Stimulated activated CD4-positive, alpha-beta T cell treated with anti-CD3 and anti-CD28 coated beads, TNF-alpha, amount 100 ng/mL, for 1 hour (primary cell): ENCODE measurements at places on chromosomes 2 and 18.

GRCh38 chr18:7720395-7720794 is 153.3 kb downstream of the PTPRM start:
- DNase-seq: no peak

DNA sequence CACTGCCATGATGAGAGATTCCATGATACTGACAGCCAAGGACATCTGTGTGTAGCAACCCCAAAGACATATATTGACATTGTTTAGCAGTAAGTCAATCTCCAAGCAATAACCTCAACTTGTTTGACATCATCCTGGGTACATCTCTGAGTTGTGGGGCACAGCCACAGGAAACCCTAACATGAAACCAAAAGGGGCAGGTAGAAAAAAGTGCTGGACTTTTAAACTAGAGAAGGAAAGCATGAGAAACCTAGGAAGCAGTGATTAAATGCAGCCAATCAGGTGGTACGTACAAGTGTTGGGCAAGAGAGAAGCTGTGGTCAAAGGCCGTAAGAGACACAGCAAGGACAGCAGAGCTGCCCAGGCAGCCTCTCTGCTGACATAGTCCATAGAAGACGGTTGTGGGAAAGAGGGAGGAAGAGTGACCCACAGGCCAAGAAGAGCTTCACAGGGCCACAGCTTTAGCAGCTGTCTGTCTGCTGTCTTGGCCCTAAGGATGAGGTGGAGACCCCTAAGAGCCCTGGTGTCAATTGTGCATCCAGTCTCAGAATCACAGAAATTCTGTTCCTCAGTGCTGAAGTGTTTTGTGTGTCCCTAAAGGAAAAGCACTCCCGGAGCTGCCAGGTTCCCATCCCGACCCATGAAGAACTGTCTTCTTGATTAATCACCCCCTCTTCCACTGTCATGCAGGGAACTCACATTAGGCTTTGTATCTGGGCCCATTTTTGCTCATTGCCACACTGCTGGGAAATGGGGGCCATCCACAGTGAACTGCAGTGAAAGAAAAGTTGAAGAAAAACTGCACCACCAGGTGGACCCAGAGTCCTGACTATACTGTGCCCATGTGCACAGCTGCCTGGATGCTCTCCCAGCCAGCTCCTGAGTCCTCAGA is 25.4 kb upstream of the CHN1 start:
- DNase-seq: no peak

DNA sequence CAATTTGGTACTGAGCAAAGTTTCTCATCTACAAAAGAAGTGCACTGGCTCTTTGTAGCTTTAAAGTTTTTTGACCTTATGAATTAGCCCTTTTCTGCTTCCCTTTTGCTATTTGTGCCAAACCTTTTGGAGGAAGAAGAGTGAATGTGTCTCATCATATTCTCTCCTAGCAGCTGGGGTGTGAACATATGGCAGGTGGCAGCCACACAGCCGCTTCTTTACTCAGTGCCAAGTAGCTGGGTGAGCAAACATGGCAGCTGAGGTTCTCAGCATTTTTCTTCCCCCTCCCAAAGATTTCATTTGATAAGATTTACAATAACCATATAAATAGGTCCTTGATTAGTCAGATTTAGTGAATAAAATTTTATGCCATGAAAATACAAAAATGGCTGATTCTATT is 46.7 kb upstream of the STK17B start:
- DNase-seq: no peak

GRCh38 chr18:79916546-79917168 is 34.8 kb downstream of the SLC66A2 start:
- no peak for DNase-seq

DNA sequence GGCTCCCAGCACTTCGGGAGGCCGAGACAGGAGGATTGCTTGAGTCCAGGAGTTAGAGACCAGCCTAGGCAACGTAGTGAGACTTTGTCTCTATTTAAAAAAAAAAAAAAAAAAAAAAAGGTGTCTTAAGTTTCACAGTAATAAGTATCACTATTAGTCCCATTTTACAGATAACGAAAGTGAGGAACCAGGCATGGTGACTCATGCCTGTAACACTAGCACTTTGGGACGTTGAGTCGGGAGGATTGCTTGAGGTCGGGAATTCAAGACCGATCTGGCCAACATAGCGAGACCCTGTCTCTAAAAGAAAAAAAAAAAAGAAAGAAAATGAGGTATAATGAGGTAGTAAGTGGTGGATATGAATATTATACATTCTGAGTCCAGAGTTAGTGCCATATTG is 2.5 kb downstream of the KCNJ13 start:
- no peak for DNase-seq

GRCh38 chr18:33495278-33495677 is 54.8 kb upstream of the CCDC178 start:
- DNase-seq: no peak

- DNase-seq: no peak
These were observed 87.0 kb downstream of the SPP2 start for GRCh38 chr2:234137400-234138014.

GRCh38 chr2:44267796-44268648 is 7.3 kb upstream of the SLC3A1 start:
- no peak for DNase-seq

- no peak for DNase-seq
These were observed 171.2 kb downstream of the SP3 start for GRCh38 chr2:173793709-173794565.

DNA sequence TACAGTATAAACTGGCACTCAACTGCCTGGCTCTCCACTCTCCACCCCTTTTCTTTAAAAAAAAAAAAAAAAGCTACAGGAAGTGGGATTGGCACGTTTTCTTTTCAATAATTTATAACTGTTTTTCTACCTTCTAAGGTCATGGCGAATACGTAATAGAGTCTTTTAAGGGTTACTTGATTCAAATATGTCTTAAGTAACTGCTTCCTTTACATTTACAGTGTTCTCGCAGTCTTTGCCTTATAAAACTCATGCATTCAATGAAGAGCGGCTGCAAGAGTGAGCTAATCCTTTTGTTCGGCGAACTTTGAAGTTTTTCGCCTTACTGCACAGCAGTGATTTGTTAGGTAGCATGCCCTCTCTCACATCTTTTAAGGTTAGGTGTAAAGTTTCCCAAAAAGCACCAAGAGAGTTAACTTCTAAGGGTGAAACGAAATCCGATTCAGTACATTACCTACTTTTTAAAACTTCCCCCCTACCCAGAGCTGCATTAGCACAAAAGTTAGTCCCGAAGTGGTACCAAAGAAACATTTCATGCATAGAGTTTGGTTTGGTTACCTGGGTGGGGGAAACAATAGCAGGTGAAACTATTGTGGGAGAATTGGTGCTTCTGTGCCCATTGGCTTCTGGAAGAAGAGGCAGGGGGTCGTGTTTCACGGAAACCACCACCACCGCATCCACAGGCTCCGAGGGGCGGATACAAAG is 2.0 kb downstream of the KCTD1 start:
- no peak for DNase-seq

DNA sequence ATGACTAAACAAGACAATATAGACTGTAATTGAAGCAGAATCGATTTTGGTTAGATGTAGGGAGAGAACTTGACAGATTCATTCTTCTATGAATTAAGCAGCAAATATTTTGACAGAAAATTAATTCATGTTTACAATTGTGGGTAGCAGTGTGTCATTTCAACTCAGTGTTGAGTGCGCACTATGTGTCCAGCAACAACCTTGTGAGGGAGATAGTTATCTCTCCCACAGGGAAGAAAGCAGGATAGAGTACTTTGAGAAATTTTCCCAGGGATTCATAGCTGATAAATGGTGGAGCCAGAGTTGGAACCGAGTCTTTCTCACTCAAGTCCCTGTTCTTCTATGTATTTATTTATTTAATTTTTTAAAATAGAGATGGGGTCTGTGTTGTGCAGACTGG is 5.2 kb downstream of the MRPL33 start:
- DNase-seq: no peak

DNA sequence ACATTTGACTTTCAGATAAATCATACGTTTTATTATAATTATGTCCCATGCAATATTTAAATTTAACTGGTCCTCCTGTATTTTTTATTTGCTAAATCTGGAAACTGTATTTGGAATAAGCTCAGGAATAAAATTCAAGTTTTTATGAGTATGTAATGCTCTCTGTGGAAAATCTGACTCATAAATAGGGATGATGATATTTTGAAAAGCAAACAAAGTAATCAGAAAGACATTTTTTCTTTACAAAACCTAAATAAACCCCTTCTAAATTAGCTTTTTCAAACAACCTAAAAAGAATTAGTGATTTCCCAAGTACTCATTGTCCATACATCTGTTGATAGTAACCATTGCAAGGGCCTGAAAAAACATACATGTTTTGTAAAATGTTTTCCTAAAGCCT is 41.1 kb downstream of the ASB1 start:
- no peak for DNase-seq

DNA sequence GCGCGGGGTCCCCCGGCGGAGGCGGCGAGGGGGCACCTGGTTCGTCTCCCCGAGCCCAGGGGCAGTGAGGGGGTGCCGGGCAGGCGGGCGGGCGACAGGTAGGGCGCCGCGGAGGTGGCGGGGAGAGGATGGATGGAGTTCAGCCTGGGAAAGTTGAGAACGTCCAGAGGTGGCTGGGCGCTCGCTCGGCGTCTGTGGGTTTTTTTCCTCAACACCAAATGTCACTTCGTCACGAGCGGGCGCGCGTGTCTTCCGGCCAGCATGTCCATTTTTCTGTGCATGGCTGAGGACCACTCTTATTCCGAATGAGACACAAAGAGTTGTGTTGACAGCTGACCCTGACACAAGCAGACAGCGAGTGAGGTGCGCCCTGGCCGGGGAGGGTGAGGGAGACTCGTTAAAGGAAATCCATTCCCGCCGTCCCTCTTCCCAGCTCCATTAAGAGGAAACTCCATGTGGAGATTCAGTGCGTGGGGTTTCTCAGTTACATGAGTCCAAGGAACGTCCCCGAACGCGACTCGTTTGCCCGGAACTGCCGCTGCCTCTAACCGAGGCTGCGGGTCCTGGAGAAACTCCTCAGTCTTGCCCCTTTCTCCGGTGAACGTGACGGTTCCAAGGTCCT is 859 bp downstream of the GREB1L start:
- no peak for DNase-seq

DNA sequence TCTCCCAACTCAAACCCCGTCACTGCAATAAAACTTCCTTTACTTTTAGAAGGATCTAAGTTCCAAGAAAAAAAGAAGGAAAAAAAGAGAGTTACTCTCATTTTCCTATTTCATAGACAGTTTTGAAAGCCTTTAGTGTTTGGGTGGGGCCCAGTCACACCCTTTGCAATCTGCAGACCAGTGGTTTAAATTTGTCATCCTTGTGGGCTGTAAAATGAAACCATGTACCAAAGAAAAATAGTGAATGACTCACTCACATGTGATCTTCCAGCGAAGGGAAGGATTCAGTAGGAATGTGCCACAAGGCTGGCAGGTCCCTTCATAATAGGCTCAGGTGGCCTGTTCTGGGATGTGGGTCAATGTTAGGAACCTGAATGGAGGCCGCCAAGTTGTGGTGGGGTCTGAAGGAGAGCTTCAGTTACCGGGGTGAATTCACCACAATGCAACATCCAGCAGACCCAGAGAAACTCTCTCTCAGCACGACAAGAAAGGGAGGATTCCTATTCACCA is 28.3 kb downstream of the ANXA4 start:
- DNase-seq: no peak

GRCh38 chr2:226048611-226049010 is 649.1 kb downstream of the NYAP2 start:
- no peak for DNase-seq

GRCh38 chr18:79921984-79922965 is 29.2 kb downstream of the SLC66A2 start:
- DNase-seq: no peak

DNA sequence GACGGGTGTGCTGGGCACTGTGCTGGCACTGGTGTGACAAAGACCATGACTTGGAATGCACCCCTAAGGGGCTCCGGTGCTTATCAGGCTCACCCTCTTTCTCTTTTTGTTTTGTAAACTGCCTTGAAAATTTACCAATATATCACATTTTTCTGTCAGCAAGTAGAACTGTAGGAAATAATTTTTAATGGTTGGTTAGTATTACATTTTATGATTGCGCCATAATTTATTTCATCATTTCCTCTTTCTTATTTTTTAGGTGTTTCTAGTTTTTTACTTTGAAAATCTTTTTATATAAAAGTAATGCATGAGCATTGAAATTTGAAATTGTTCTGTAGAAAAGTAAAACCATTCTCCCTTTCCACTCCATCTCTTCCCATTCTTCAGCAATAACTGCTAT is 100.9 kb downstream of the MMADHC start:
- no peak for DNase-seq

DNA sequence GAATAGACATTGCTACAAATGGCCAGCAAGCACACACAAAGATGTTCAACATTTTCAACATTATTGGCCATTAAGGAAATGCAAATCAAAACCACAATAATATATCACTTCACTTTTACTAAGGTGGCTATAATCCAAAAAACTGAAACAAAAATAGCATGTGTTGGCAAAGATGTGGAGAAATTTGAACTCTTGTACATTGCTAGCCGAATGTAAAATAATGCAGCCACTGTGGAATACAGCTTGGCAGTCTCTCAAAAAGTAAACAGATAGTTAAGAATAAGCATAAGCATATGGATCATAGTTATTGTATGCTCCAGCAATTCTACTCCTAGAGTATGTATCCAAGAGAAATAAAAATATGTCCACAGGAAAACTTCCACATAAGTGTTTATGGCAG is 192.5 kb downstream of the EN1 start:
- DNase-seq: no peak

- DNase-seq: no peak
These were observed 1600.0 kb upstream of the ACVR2A start for GRCh38 chr2:146244830-146245229.

DNA sequence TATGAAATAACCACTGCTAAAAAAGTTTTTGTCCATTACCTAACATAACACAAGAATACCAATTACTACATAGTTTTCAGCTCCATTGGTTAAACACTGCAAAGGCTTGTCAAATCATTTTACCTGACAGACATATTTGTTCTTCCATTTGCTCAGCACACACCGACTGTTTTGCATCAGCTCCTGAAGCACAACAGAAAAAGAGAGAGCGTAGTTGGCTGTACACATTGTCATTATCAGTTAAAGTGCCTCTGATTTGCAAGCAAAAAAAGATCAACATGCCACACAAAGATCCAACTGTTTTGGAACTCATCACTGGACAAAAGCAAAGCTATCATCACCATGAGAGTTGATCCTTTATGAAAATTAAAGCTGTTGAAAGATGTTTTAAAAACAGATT is 103.8 kb downstream of the WDPCP start:
- no peak for DNase-seq

GRCh38 chr2:239323447-239323846 is 77.4 kb downstream of the HDAC4 start:
- DNase-seq: no peak
